CD4-positive, alpha-beta T cell (primary cell): ENCODE measurements at places on chromosomes 3 and 15. TPM values are rescaled to one million over a fixed set of nuclear protein-coding genes. Genes with fewer than 3 reads are reported as not detected.

Gene GUCA1C
- not detected for total RNA-seq

Gene NEK11
- 1.6 TPM for total RNA-seq

DNA sequence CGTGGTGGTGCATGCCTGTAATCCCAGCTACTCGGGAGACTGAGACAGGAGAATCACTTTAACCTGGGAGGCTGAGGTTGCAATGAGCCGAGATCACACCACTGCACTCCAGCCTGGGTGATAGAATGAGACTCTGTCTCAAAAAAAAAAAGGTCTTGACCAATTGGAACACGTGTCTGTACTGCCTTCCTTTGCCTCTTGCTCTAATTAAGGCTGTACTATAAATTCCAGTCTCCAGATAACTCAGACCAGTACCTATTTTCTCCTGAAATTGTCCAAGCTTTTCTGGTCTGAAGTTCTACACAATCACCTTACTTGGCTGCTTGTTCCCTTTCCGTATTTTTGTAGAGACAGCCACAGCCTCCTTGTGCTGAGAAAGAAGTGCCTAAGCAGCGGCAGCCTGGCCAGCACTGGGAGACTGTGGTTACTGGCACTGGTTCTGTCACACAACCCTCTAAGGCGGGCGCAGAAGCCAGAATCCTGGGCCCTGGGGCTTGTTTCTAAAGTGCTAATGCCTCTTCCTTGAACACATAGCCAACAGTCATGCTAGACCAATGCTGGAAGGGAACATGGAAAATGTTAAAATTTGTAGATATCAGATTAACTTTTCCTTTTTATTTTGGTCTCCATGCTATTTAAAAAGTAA lies 6.2 kb upstream of the CEP70 start:
- no peaks in the 10 kb centered on the region for H3K27me3 ChIP-seq
- no peak overlapping the region for H3K4me3 ChIP-seq
- no peak for DNase-seq
- no peak overlapping the region for H3K27ac ChIP-seq
- no peaks in the 10 kb centered on the region for H3K4me1 ChIP-seq

- no peak overlapping the region for H3K27ac ChIP-seq
- H3K4me1 ChIP-seq = no peaks in the 10 kb centered on the region
These were observed 96.0 kb downstream of the LRRK1 start for GRCh38 chr15:101014921-101015841.

- H3K4me1 ChIP-seq = no peaks in the 10 kb centered on the region
- DNase-seq = no peak
- no peaks in the 10 kb centered on the region for H3K36me3 ChIP-seq
- H3K27me3 ChIP-seq = peaks cover 4% of the 10 kb centered on the region
These were observed 297.7 kb upstream of the NR2E3 start for GRCh38 chr15:71512682-71513006.

- peak overlapping the region; percentile 97 for H3K4me3 ChIP-seq
- no peaks in the 10 kb centered on the region for H3K27me3 ChIP-seq
- peaks cover 33% of the 10 kb centered on the region for H3K4me1 ChIP-seq
- H3K27ac ChIP-seq = peak overlapping the region; percentile 99
- peaks cover 20% of the 10 kb centered on the region for H3K36me3 ChIP-seq
These were observed 718 bp downstream of the BNIP2 start for GRCh38 chr15:59688423-59688781.

DNA sequence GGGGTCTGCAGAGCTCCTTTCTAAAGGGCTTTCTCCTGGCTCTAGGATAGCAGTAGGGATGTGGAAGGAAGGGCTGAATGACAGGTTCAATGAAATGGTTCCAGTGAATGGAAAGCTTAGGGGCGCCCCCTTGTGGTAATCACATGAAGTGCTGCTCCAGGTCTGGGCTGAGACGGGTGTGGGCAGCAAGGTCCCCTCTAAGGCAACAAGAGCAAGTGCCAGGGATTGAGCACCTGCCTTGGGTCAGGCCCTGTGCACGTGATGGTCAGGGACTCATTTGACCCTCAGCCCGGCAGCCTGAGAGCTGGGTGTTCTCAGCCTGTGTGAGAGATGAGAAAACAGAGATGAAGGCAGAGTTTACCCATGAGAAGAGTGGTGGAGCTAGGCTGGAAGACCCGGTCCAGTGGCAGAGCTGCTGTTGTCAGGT lies 12.1 kb upstream of the CX3CR1 start:
- DNase-seq = peak; percentile 60
- H3K4me3 ChIP-seq = no peak overlapping the region
- H3K27ac ChIP-seq = no peak overlapping the region

- H3K27me3 ChIP-seq = no peaks in the 10 kb centered on the region
- no peak for DNase-seq
- H3K4me1 ChIP-seq = no peaks in the 10 kb centered on the region
- no peak overlapping the region for H3K27ac ChIP-seq
- no peak overlapping the region for H3K4me3 ChIP-seq
These were observed 71.1 kb upstream of the OXTR start for GRCh38 chr3:8840556-8840955.

DNA sequence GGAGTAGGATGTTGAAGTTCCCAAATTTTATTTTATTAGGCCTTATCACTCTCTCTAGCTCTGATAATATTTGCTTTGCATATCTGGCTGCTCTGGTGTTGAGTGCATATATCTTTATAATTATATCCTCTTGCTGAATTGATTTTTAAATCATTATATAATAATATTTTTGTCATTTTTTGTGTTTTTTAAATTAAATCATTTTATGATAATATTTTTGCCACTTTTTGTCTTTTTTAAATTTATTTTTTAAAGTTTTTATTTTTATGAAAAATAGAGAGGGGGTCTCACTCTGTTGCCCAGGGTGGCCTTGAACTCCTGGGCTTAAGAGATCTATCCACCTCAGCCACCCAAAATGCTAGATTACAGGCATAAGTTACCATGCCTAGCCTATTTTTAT lies 34.5 kb upstream of the OTOL1 start:
- H3K27me3 ChIP-seq = no peaks in the 10 kb centered on the region
- H3K36me3 ChIP-seq = no peaks in the 10 kb centered on the region
- no peak overlapping the region for H3K27ac ChIP-seq
- no peaks in the 10 kb centered on the region for H3K4me1 ChIP-seq
- H3K4me3 ChIP-seq = no peak overlapping the region
- DNase-seq = no peak

DNA sequence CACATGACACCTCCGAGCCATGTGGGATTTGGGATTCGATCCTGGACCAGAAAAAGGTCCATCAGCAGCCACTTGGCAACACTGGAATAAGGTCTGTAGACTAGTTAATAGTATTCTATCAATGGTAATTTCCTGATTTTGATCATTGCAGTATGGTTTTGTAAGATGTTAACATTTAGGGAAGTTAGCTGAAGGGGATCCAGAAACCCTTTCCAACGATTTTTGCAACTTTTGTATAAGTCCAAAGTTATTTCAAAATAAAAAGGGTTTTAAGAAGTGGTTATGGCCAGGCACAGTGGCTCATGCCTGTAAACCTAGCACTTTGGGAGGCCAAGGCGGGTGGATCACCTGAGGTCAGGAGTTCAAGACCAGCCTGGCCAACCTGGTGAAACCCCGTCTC lies 10.2 kb downstream of the BDH1 start:
- no peak for DNase-seq
- H3K27ac ChIP-seq = no peak overlapping the region
- no peak overlapping the region for H3K4me3 ChIP-seq
- no peaks in the 10 kb centered on the region for H3K4me1 ChIP-seq
- peaks cover 34% of the 10 kb centered on the region for H3K36me3 ChIP-seq
